Uterus (tissue), 4 donors: ENCODE measurements at places on chromosomes 11 and 22.

DNA sequence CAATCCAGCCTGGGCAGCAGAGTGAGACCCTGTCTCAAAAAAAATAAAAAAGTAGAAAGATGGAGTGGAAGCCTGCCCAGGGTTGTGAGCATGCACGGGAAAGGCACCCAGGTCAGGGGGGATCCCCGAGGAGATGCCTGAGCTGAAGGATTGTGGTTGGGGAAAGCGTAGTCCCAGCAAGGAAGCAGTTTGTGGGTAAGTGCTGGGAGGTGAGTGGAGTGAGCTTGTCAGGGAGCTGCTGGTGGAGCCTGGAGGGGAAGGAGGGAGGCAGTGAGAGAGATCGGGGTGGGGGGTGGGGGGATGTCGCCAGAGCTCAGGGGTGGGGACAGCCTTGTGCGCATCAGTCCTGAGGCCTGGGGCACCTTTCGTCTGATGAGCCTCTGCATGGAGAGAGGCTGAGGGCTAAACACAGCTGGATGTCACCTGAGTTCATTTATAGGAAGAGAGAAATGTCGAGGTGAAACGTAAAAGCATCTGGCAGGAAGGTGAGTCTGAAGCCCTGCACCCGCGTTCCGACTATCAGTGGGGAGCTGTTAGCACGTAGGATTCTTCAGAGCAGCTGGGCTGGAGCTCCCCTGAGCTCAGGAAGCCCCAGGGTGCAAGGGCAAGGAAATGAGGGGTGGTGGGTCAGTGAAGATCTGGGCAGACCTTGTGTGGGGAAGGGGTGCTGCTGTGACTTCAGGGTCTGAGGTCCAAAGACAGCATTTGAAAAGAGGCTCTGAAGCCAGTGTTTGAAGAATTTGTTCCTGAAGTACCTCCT lies 10.2 kb downstream of the TMEM121B start:
- H3K4me3 ChIP-seq: no peak overlapping the region
- no peaks in the 10 kb centered on the region for H3K27me3 ChIP-seq
- H3K36me3 ChIP-seq: no peaks in the 10 kb centered on the region
- H3K27ac ChIP-seq: no peak overlapping the region
- no peaks in the 10 kb centered on the region for H3K4me1 ChIP-seq
- DNase-seq: no peak

GRCh38 chr11:83044958-83045712 lies 26.6 kb downstream of the RAB30 start:
- H3K36me3 ChIP-seq: no peaks in the 10 kb centered on the region
- no peak for DNase-seq
- H3K27ac ChIP-seq: no peak overlapping the region
- H3K4me1 ChIP-seq: no peaks in the 10 kb centered on the region
- no peaks in the 10 kb centered on the region for H3K27me3 ChIP-seq
- no peak overlapping the region for H3K4me3 ChIP-seq

- H3K27ac ChIP-seq: no peak overlapping the region
- H3K4me1 ChIP-seq: no peaks in the 10 kb centered on the region
- no peaks in the 10 kb centered on the region for H3K27me3 ChIP-seq
- DNase-seq: no peak
These were observed 242.7 kb upstream of the NCAM1 start for GRCh38 chr11:112718483-112718882.

DNA sequence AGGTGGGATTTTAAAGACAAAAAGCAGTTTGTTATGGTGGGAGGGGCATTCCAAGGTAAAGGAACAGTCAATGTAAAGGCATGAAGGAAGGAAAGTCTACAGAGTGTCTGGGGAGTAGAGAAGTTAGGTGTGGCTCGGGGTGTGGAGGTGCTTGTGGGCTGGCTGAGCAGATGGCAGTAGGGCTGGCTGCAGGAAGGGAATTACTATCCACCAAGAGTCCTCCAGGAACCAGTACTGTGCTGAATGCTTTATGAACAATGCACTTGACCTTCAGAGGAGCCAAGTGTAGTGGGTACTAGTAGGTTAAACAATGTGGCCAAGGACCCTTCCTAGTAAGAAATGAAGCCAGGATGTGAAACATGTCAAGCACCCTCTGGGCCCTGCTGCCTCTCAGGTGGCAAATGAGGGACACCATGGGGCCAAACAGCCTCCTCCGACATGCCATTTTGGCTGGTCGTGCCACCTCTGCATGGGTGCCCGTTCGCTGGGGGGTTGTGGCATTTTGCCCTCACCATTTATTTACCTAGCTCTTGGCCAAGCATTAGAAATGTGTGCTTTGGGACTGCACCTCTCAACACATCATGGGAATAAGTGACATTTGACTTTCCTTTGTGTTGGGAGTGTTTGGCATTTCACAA lies 123.6 kb upstream of the TENM4 start:
- H3K36me3 ChIP-seq: no peaks in the 10 kb centered on the region
- no peak for DNase-seq

GRCh38 chr22:32849501-32849900 lies 48.0 kb downstream of the TIMP3 start:
- no peak for DNase-seq
- H3K4me3 ChIP-seq: no peak overlapping the region
- H3K27ac ChIP-seq: peak overlapping the region; percentile 76
- no peaks in the 10 kb centered on the region for H3K27me3 ChIP-seq
- no peaks in the 10 kb centered on the region for H3K36me3 ChIP-seq

DNA sequence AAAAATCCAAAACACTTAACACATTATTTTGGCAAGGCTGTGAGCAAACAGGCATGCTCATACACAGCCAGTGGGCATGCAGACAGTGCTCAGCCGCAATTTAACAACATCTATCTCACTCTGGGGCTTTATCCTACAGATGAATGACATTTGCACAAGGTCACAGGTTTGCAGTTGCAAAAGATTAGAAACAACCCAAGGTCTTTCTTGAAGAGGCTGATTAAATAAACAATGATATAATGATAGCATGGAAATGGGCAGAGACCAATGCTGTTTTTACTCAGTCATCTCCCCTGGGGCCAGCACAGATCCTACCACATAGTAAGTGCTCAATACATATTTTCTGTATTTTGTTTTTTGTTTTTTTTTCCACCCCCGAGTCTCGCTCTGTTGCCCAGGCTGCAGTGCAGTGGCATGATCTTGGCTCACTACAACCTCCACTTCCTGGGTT lies 9.4 kb downstream of the A4GALT start:
- H3K27ac ChIP-seq: peak overlapping the region; percentile 48
- H3K27me3 ChIP-seq: no peaks in the 10 kb centered on the region
- no peak overlapping the region for H3K4me3 ChIP-seq
- H3K36me3 ChIP-seq: no peaks in the 10 kb centered on the region
- DNase-seq: no peak

DNA sequence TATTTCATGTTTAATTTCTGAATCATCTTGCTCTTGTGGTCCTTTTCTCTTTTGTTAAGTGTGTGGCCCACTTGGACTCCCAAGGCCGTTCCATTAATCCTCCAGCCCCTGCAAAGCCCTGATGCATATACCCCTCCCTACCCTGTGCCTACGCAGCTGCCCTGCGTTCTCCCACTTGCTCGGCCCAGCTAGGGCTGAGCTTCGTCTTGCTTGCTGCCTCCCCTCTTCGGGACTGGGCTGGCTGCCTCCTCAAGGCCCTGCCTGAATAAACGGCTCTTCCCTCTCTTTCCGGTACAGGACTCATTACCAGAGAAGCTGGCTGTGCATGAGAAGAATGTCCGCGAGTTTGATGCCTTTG lies 28.5 kb downstream of the ARHGAP1 start:
- H3K4me1 ChIP-seq: peaks cover 5% of the 10 kb centered on the region
- no peak overlapping the region for H3K4me3 ChIP-seq
- no peak for DNase-seq

- no peaks in the 10 kb centered on the region for H3K27me3 ChIP-seq
- no peaks in the 10 kb centered on the region for H3K4me1 ChIP-seq
- no peak overlapping the region for H3K4me3 ChIP-seq
- H3K36me3 ChIP-seq: no peaks in the 10 kb centered on the region
- DNase-seq: no peak
These were observed 6.1 kb upstream of the ASCL3 start for GRCh38 chr11:8948886-8949285.

DNA sequence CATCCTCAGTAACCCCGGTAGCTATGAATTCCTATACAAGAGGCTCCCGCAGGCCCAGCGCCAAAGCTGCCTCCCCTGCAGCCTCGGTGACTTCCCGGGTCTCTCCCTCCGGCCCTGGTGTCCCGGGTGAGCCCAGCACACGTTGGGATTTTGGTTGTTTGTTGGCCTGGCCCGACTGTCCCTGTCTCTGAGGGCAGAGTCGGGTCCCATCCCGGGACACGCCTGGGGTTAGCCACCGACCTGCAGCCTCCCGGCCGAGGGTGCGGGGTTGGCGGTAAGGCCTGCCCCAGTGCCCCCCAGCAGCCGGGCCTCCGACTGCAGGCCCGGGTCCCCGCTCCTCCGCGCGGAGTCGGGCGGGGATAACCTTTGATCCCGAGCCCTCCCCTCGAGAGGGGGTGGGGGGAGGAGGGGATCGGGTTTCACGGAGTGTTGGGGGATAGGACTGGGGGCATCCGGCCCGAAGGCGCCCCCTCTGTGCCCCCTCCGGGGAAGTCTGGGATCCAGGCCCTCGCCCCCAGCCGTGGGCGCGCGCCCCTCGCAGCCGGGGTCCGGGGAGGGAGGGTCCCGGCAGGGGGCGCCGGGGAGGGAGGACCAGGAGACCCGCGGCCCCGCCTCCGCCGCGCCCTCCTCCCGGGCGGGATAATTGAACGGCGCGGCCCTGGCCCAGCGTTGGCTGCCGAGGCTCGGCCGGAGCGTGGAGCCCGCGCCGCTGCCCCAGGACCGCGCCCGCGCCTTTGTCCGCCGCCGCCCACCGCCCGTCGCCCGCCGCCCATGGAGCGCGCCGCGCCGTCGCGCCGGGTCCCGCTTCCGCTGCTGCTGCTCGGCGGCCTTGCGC lies at the start of gene FBLN1:
Gene FBLN1 (plus strand): TSS at position 669 of the 835 bp plus-strand sequence. CDS start 103 bp downstream, at position 772.
- H3K4me3 ChIP-seq: peak within 1 kb of the TSS; percentile 64
- no peaks in the 10 kb centered on the region for H3K4me1 ChIP-seq
- H3K27me3 ChIP-seq: no peaks in the 10 kb centered on the region
- H3K27ac ChIP-seq: peak within 1 kb of the TSS; percentile 91
- peak; percentile 70 for DNase-seq

GRCh38 chr11:35162745-35163144 lies 23.8 kb downstream of the CD44 start:
- H3K36me3 ChIP-seq: no peaks in the 10 kb centered on the region
- H3K27ac ChIP-seq: peak overlapping the region; percentile 46
- H3K4me3 ChIP-seq: no peak overlapping the region
- no peak for DNase-seq
- H3K27me3 ChIP-seq: no peaks in the 10 kb centered on the region

- no peaks in the 10 kb centered on the region for H3K4me1 ChIP-seq
- H3K27ac ChIP-seq: no peak overlapping the region
- H3K27me3 ChIP-seq: no peaks in the 10 kb centered on the region
- no peaks in the 10 kb centered on the region for H3K36me3 ChIP-seq
- no peak overlapping the region for H3K4me3 ChIP-seq
- DNase-seq: no peak
These were observed 902.7 kb downstream of the TBC1D22A start for GRCh38 chr22:47665151-47665550.

DNA sequence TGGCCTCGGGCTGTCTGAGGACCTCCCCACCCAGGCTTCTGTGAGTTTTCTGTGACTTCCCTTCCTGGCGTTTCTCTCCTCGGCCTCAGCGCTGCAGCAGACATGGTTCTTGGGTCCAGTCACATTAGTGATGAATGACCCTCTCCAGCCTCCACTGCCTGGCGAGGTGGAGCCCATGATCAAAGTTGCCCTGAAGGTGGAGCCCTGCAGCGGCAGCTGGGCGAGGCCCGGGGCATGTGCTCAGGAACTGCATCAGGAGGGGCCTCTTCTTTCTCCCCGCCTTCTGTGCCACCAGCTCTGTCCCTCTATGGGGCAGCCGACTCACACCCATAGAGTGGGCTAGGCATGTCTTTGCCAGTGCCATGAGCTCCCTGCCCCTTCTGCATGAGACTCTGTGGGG lies 1079.7 kb downstream of the TBC1D22A start:
- no peak overlapping the region for H3K4me3 ChIP-seq
- no peaks in the 10 kb centered on the region for H3K36me3 ChIP-seq
- no peak for DNase-seq
- H3K27ac ChIP-seq: no peak overlapping the region

DNA sequence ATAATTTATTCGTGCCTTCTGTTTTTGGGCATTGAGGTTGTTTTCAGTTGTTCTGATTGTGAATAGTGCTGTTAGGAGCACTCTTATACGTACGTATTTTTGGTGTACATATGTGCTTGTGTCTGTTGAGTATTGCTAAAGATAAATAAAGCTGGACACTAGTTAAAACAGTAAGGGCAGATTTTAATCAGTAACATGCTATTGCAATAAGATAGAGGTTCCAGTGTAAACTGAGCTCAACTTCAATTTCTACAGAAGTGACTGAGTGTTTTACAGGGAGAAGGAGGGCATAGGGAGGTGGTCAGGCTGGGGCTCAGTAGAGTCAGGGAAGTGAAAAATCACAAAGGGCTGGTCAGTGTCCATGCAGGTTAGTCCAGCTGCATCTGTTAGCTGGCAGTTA lies 76.0 kb upstream of the PARVA start:
- no peak overlapping the region for H3K4me3 ChIP-seq
- H3K27me3 ChIP-seq: no peaks in the 10 kb centered on the region
- no peak for DNase-seq
- H3K4me1 ChIP-seq: no peaks in the 10 kb centered on the region

DNA sequence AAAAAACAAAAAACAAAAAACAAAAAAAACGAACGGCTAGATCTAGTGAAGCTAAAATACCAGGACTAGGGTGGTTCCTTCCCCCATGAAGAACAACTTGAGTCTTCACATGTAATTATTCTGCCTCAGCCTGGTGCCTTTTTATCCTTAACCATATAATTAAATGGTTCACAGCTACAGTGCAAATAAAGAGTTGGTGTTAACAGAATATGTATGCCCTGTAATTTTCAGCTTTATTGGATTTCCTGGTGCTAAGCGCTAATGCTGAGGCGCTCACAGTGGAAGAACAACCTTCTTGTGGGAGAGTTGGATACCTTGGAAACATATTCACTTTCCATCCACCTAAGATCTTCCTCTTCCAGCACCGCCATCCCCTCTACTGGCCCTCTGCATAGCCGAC lies 158.5 kb upstream of the SORL1-AS1 start:
- H3K4me3 ChIP-seq: no peak overlapping the region
- no peaks in the 10 kb centered on the region for H3K4me1 ChIP-seq
- no peak for DNase-seq
- no peak overlapping the region for H3K27ac ChIP-seq

GRCh38 chr11:47003180-47003877 lies 66.8 kb downstream of the CSTPP1 start:
- H3K4me3 ChIP-seq: no peak overlapping the region
- H3K27ac ChIP-seq: peak overlapping the region; percentile 41
- no peaks in the 10 kb centered on the region for H3K36me3 ChIP-seq
- peaks cover 5% of the 10 kb centered on the region for H3K4me1 ChIP-seq
- H3K27me3 ChIP-seq: no peaks in the 10 kb centered on the region

- H3K4me1 ChIP-seq: no peaks in the 10 kb centered on the region
- no peak for DNase-seq
- no peaks in the 10 kb centered on the region for H3K36me3 ChIP-seq
- H3K27ac ChIP-seq: no peak overlapping the region
- H3K4me3 ChIP-seq: no peak overlapping the region
These were observed 334.6 kb downstream of the MN1 start for GRCh38 chr22:27466778-27467438.

- H3K27me3 ChIP-seq: no peaks in the 10 kb centered on the region
- DNase-seq: peak; percentile 56
- H3K36me3 ChIP-seq: no peaks in the 10 kb centered on the region
- H3K4me3 ChIP-seq: no peak overlapping the region
- peak overlapping the region; percentile 58 for H3K27ac ChIP-seq
These were observed 912 bp downstream of the PTPRCAP start for GRCh38 chr11:67436459-67437081.
